NCI-H748 treated with DMSO at 0.1 percent for 48 hours (cell line): ENCODE measurements at places on chromosomes 16 and 17.
A peak's percentile ranks its signal among the peaks of the same experiment; 100 is the strongest.

GRCh38 chr16:87930456-87930855 lies 5.9 kb downstream of the CA5A start:
- no peak for DNase-seq

- DNase-seq = peak; percentile 93
Measured at GRCh38 chr16:35506018-35506897, 2046.8 kb downstream of the TP53TG3F start.

- no peak for DNase-seq
Measured at GRCh38 chr16:66402166-66402565, 24.9 kb upstream of the BEAN1 start.

DNA sequence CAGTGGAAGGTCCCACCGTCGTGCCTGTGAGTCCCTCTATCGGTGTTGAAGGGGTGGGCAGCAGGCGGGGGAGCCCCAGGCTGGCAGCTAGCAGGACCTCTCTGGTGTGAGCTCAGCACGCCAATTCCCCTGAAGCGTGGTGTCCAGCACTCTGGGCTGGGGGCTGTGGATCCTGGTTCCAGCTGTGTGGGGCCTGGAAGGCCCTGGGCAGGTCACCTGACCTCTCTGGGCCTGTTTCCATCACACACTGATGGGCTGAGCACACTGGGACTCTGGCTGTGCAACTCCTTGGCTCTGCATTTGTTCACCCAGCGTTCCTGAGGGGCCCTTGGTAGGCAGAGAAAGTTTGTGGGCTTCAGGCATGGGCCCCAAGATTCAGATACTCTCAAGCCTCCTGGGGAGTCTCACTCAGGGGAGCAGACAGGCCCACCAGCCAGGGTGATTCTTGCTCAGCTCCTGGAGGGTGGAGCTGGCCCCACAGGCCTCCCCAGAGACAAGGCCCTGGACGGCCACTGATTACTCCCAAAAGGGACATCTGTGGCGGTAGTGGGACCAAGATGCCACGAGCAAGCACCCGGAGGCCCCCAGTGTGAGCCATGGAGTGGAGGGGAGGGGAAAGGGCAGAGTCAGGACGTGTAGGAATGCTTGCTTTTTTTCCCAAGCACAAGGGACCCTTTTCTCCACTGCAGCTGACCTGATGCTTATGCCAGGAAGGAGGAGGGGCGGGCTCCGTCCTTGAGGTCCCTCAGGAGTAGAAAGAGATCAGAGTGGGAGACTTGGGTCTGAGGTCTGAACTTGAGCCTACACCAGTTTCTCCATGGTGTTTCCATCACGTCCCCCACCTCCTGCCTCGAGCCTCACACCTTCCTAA lies 8.5 kb downstream of the SCGB1C2 start:
- no peak for DNase-seq

- DNase-seq = no peak
Measured at GRCh38 chr17:79214459-79214858, 139.8 kb downstream of the ENGASE start.

DNA sequence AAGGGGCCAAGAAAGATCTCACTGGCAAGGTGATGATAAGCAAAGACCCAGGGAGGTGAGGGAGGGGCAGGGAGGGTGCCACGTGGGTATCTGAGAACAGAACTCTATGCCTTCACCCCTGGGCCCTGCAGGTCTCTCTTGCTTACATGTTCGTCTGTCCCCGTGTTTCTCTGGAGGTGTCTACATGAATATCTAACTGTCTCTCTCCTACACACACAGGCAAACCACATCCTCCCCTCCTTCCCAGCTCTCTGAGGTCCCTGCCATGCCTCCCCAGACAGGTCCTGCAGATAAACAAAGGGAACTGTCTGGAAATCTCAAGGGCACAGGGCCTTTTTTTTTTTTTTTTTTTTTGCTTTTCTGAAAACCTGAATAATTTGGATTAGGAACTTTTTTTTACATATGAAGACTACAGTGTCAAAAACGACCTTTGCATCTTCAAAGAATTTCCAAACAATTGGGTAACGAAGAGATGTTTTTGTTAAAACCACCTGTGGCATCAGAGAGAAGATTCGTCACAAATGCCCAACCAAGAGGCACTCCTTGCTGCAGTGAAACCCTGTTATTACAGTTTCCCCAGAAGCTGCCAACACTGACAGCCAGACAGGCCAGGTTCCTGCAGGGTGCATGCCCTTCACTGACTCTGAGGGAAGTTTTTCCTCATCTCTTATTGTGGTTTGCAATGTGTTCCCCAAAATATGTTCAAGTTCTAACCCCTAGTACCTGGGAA lies 17.8 kb downstream of the PLLP start:
- no peak for DNase-seq

DNA sequence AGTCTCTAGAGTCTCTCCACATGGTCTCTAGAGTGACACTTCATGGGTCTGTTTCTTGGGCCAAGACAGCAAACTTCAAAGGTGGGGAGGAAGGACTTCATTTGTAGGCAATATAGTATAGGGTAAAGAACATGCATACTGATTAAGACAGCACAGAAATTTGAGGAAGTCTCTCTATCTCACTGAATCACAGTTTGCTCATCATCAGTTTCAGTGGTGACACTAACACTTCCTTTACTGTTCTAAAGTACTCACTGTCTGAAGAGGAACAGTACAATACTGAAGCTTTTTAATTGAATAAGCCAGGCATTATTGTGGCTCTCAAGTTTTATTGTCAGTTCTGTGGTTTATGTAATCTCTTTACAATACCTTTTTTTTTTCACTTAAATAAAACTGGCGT lies 656.4 kb upstream of the CDH8 start:
- DNase-seq = no peak

DNA sequence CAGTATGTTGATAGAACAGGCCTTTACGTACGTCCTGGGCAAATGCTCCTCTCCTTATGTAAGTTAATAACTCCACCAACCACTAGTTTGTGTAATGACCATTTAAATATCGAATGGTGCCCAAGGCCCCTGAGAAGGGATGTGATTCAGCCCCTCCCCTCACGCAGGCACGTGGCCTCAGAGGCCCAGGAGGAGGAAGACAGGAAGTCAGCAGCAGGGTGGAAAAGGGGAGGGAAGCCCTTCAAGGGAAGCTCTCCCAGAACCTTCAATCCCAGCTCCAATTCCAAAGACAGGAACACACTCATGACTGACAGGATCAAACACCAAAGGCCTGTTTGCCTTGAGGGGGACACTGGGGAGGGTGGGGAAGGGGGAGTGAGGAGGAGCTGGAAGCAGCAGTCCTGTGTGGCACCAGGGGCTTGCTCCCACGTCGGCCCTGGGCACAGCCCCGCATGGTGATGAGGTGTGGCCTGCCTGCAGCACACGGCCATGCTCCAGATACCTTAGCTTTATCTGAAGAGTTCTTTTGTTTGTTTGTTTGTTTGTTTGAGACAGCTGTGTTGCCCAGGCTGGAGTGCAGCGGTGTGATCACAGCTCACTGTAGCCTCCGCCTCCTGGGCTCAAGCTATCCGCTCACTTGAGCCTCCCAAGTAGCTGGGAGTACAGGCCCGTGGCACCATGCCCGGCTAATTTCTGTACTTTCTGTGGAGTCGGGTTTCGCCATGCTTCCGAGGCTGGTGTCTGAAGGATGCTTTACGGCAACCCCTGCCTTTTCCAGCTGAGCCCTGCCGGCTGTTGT lies 105.0 kb downstream of the ZNF778 start:
- no peak for DNase-seq

DNA sequence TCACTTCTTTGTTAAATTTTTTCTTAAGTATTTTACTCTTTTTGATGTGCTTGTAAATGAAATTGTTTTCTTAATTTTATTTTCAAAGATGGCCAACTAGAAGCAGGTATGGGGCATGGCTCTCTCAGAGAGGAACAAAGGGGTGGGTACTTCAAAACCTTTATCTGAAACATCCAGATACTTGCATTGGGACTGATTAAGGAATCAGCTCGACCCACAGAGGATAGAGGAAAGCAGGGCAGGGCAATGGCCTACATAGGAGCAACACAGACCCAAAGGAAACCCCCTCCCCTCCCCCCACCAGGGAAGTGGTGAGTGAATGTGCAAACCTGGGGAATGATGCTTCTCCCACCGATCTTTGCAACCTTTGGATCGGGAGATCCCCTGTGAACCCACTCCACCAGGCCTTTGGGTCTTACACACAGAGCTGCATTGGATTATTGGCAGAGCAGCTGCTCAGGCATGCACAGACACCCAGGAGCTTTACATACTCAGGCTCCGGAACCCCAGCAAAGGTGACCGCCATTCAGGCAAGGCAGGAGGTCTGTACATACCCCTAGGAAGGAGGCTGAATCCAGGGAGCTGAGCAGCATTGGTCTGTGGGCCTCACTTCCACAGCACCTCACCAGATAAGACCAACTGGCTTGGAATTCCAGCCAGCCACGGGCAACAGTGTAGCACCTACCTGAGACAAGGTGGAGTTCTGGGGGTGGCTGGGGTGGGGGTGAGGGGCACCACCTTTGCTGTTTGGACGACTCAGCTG lies 3.0 kb upstream of the CCR7 start:
- DNase-seq = no peak

DNA sequence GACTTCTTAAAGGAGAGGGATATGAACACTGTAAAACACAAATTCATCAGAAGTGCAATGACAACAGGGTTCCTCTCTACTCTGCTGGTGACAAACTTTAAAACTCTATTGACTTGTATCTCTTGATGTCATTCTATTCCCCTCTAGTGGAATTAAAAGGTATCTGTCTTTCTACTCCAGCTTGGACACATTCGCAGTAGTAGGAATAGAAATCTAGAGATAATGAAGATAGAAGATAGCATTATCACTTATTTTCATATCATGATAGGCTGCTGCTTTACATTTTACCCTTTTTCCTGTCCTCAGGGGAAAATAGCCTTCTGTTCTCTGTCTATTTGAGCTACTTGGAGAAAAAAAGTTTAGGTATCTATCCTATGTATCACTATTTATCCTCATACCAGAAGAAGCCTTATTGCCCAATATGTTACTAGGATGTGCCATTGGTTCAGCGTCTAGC lies 209.6 kb upstream of the CACNG5 start:
- peak; percentile 36 for DNase-seq

GRCh38 chr17:7296189-7296861 lies 1.9 kb upstream of the YBX2 start:
- peak; percentile 83 for DNase-seq

DNA sequence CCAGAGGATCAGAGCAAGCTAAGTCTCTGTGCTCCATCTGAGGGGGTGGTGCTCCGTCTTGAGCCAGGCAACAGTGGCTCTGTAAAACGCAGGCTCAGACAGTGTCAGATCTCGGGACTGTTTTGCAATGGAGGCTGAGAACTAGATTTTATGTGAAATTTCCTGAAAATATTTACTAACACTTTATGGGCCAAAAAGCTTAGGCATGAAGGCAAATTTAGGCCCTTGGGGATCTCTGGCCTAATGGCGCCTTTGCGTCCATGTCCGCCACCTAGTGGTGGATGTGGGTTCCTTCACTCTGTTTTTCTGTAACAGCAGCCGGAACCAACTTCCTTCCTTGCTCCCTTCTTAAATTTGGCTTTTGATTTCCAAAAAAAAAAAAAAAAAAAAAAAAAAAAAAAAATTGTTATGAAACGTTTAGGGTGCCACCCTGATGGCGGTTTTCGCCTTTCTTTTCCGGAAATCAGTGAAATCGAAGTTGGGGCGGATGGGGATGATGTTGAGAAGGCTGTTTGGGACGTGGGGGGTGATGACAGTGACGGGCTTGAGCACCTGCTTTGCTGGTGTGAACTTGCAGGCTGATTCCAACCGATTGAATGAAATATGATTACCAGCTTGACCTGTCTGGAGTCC lies 14.0 kb upstream of the ELAC2 start:
- DNase-seq = peak; percentile 4

DNA sequence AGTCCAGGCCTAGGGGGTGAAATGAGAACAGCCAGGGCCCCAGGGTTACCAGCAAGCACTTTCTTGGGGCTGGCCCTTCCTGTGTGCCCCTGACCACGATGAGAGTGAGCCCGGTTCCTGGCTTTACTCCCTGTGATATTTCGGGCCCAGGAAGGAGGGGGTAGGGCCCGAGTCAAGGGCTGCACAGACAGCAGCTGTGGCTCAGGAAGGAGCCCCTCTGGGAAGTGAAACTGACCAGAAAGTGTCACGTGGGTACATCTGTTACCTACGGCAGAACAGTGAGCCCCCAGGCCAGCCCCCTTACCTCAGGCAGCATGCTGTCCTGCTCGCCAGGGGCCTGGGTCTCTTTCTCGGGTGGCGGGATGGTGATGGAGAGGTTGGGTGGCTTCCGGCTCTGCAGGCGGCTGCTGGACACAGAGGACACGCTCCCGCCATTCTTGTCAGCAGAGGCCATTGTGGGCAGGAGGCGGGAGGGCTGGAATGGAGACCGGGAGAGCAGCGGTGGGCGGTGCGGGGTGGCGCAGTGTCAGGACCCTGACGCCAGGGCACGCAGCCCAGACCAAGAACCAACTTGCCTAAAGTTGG lies 13.8 kb downstream of the AANAT start:
- DNase-seq = no peak

DNA sequence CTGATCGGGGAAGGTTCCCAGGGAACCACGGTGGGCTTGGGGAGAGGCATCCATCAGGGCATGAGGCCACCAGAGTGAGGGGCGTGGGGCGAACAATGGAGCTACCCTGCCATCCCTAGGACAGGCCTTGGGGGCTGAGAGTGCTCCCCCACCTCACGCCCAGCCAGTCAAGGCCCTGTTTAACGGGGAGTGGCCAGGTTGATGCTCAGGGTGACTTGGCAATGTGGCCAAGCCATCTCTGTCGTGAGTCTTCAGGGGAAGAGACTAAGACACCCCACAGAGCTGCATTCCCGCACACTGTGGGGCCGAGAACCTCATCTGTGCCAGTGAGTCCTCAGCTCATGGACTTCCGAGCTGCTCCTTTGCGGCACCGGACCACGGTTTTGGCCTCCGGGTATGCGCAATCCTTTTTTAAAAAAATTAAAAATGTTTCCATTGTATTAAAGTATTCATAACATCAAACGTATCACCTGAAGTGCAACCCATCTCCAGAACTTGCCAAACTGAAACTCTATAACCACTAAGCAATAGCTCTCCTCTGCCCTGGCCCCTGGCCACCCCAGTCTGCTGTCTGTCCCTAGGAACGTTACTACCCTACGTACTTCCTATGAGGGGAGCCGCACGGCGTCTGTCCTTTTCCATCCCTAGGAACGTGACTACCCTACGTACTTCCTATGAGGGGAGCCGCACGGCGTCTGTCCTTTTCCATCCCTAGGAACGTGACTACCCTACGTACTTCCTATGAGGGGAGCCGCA lies 71.8 kb upstream of the DOC2B start:
- DNase-seq = no peak

- no peak for DNase-seq
Measured at GRCh38 chr17:51088287-51088686, 32.4 kb downstream of the SPAG9 start.

- no peak for DNase-seq
Measured at GRCh38 chr17:64736804-64737492, 74.8 kb upstream of the SMURF2 start.

GRCh38 chr17:77494664-77495435 lies 354.1 kb downstream of the SEC14L1 start:
- DNase-seq = no peak

DNA sequence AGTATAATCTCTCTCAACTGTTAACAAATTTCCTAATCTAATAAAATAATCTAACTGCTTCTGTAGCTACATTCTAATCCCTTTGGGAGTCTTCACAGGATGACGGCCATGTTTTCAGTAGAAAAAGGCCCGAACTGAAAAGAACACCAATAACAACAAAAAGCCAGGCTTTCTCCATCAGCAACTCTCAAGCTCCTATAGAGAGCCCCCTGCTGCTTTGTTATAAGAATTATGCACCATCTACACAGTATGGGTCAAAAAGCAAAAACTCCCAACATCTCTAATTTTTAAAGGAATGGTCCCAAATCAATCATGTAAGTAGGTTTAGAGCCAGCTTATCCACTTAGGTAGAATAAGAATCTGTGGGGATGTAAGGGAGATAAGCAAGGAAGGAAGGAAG lies 163.6 kb upstream of the C17orf78 start:
- DNase-seq = no peak

- no peak for DNase-seq
Measured at GRCh38 chr17:30956764-30957374, 14.0 kb upstream of the RNF135 start.
